ENCODE measurements at places on chromosomes 11 and 22.
A peak's percentile ranks its signal among the peaks of the same experiment; 100 is the strongest.

DNA sequence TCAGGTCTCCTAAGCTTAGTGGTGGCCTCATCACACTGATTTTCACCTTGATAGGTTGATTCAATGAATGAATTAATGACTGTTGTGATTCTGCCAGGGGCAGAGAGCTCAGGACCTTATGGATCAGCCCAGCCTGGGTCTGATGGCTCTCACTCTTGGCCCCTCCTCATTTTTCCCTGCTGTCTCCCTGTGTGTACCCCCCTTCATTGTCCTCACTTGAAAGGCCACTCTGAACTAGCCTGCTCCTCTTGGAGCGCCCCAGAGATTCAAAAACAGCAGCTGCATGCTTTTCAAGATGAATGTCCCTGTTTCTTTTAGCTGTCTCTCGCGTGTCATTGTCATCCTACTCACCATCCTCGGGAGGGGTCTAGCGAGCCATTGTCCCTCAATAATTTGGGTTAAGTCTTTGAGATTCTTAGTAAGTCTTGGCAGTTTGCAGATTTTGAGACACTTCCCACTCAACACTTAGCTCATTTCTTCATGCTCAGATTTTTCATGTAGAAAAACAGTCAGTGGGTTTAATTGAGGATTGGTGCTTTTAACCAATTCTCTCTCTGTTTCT, 42.5 kb upstream of the MICAL2 start:
- DNase-seq, result no peak

- DNase-seq, result no peak
Measured at GRCh38 chr22:31229402-31230079, 17.4 kb downstream of the LIMK2 start.

GRCh38 chr11:75571625-75572024, 9.6 kb downstream of the SERPINH1 start:
- DNase-seq, result no peak

DNA sequence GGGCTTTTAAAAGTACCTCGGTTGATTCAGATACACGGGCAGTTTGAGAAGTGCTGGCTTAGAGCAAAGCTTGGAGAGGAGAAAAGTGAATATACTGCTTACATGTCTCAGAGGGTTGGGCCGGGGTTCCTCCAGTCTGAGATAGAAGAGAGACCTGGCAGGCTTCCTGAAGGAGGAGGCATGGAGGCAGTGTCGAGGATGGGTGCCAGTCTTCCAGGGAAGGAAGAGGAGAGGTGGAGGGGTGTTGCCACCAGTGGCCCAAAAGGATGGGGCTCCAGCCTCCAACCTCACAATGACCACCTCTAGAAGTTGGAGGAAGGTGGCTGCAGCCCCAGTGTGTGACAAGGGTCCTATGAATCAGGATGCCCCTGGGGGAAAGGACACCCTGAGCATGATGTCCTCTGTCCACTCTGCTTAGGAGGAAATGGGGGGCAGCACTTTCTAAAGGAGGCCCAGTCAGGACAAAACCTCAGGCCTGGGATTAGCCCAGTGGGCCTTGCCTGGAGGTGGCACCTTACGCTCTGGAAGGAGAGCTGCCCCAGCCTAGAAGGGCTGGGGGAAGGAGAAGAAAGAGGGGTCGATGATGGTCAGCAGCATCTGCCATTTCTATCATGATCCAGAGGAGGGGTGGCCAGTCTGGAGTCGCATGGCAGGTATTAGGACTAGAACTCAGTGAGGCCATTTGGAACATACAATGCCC, 65.2 kb downstream of the CD82 start:
- DNase-seq, result no peak

GRCh38 chr11:68007498-68008380, 2.4 kb upstream of the ALDH3B1 start:
- DNase-seq, result peak; percentile 36

DNA sequence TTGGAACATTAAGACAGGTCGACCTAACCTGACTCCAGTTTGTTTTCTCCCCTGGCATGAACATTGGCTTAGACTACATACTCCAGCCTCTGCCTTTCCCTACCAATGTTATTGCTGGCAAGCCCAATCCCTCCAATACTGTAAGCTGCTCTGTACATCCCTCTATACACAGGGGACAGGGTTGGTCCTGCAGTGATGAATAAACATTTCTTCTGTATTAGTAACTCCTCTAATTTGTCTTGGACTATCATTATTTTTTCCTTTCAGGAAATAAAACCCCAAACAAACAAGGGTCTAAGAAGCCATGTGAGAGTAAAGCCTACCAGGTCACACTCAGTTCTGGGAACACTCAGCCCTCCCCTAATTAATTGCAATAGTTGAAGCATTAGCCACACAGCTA, 35.1 kb upstream of the FJX1 start:
- DNase-seq, result no peak

DNA sequence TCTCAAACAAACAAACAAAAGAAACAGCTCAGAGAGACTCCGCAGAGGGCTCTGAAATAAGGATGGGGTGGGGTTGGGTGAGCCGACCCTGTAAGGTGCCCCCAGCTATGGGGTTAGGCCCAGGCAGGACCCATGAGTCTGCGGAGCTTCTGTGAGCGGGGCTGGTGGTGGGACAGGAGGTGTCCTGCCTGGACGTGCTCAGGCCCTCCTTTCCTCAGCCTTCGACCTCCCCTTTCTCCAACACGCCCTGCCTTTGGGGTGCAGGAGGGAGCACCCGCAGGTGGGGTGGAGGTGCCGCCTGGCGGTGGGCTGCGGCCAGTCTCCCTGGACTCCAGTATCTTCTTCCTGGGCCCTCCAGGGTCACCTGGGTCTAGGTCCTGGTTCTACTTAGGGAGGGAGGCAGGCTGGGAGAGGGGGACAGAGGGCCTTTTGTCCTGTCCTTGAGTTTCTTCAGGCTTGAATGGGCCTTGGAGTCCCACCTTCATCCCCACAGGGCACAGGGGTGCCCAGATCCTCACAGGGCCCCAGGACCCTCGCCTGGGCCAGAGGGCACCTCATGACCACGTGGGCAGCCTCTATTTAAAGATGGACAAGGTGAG, 12.3 kb downstream of the PRR33 start:
- DNase-seq, result peak; percentile 13

GRCh38 chr11:112719736-112720525, 241.3 kb upstream of the NCAM1 start:
- no peak for DNase-seq

DNA sequence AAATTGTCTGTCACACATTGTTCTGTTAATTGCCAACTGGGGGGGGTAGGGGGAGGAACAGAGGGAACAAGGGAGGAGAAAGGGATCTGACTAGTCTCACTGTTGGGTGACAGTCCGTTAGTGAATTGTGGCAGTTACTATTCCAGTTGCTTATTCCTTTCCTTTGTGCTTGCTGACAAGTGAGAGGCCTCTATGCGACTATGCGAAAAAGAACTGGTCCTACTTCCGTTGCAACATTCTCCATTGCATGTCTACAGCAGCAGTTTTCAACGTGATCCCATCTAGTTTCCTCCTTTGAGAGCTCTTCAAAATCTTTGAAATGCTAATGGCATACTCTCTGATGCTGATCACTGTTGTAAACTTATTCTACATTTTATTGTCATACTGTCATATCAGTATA, 672.2 kb downstream of the LRRC4C start:
- no peak for DNase-seq

GRCh38 chr11:3049430-3050243, 7.6 kb downstream of the CARS1 start:
- peak; percentile 52 for DNase-seq

DNA sequence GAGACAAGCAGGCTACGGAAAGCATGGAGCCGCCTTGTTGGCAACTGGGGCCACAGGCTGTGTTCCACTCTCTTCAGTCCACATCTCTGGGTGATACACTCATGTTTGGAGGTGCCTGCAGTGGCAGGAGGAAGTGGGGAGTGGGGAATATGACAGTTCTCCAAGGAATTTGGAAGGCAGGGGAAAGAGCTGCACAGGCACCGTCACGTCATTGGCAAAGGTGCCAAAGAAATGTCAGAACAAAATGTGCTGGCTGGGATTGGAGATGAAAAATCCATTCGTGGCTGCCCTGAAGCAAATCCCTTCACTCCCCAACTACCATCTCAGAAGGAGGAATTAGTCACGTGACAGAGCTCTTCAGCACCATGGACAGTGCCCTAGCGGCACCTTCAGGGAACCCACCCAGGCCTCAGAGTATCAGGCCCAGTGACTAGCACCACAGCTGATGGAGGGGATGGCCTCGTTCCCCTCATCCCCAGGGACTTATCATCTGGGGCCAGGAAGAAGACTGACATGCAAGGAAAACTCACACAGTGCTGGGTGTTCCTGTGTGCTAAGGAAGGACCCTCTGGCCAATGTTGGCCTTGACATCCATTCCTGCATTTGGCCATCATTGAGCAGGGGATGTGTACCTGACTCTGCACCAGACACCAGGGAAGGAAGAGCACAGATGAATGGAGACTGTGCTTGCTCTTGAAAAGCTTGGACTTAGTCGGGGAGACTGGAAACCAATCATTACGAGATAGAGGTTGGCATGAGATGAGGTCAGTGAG, 48.5 kb upstream of the PRDM11 start:
- DNase-seq, result peak; percentile 74

GRCh38 chr11:99069856-99070444, 49.2 kb downstream of the CNTN5 start:
- DNase-seq, result peak; percentile 34

DNA sequence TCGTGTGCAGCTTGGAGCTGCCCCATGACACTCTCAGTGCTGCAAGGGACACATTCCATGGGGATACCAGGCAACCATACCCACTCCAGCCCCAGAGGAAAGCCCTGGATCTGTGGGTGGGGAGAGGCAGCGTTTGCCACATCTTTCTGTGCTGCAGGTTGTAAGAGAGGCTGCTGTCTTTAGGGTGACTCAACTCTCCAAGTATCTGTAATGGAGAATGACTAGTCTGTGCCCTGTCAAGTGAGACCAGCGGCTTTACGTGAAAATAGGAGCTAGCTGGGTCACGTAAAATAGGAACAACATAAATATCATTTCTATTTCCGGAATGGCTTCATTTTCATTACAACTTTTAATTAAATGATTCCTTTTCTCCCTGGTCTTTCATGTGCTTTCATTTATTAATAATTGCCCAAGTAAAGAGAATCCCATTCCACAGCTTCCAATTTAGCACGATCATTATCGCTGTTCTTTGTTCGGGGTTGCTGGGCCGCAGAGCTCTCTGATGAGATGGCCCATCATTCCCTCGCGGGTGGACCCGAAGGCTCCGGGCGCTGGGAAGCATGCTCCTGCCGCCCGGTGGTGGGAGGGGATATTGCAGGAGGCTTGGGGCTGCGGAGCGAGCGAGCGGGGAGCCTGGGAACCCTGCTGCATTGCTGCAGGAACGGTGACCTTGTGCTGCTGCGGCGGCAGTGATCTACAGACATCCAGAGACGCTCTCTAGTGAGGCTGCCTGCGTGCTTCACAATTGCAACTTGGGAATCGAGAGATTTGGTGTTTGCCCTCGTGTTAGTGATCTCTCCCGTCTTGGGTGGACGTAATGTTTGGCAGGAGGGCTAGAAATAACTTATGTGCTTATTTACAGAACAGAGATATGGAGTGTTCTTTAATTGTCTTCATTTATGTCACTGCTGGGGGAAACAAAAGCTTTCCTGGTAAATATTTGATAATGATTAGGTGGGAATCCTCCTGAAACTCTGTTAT, 10.6 kb downstream of the SLC6A5 start:
- peak; percentile 64 for DNase-seq

- no peak for DNase-seq
Measured at GRCh38 chr11:122642472-122642922, 13.0 kb upstream of the UBASH3B start.

GRCh38 chr22:43098356-43098755, 9.2 kb upstream of the TTLL1 start:
- no peak for DNase-seq

DNA sequence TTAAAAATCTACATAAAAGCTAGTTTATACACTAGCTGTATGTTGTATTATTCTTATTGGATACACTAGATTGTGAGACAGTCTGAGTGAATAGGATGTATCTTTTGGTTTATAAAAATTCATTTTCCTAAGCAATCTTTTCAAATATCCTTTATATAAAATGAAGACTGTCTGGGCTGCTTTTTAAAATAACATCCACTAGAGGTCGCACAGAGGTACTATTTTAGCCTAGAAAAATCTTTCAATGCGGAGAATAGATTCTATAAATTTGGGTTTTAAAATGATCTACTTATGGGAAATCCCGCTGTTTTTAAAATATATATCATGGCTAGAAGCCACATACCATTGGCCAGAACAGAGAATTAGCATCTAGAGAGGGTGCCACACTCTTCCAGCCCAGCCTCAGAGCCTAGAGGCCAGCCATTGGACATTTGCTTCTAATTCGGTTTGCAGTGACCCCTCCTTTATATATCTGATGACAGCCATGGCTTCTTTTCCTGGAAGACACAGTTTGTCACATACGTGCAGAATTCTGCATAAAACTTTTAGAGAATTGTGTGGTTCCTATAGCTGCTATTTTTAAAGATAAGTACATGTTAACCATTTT, 7.3 kb downstream of the C11orf97 start:
- no peak for DNase-seq

DNA sequence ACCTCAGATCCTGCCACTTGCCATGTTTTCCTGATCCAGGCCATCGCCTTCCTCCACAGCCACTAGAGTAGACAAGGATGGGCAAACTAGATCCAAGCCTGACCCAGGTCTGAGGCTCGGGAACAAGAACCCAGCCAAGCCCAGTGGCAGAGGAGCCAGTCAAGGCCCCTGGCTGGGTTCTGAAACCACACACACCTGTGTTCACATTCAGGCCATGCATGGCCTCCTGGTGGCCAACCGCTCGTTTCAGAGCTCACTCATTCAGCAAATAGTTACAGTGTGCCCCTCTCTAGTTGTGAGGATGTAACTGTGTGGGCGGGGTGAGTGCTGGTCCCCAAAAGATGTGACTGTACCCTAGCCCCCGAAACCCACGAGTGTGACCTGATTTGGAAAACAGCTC, 337.6 kb downstream of the CTTN start:
- peak; percentile 17 for DNase-seq

DNA sequence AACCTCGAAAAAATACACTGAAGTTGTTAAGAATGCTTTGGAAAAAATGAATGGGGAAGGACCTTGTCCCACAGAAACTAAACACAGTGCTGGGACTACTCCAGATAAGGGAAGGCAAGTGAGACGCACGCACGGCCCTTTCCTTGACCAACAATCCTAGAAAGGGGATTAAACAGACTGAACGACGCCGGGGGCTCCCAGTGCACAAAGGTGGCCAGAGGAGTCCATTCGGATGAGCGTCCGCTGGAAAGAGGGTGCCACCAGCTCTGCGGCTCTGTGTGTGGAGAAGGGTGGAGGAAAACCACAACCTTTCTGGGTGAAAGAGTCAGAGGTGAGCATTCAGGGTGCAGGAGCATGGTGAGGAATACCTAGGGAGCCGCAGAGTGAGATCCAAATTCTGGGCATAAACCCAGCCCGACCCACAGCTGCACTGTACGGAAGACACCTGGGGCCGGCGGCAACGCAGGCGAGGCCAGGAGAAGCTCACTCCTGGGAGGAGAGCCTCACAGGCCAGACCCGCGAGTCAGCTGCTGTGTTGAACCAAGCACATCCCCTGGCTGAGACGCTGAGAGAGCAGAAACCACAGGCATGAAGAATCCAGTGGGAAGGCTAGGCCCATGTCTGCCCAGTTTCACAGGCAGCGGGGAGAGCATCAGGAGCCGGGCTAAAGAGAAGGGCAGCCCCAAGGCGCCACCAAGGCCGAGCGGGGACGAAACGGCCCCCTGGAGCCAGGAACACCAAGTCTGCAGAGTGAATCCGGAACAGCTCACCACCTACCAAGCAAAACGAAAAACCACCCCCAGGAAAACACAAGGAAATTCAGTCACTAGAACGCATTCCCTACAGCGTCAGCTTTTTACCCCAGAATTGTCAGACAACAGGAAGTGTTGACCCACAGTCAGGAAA, 177.1 kb downstream of the BRD1 start:
- DNase-seq, result no peak

All from left hindlimb (tissue), 1 donor.